Activated naive CD8-positive, alpha-beta T cell treated with anti-CD3 and anti-CD28 coated beads, Interleukin-2, amount 10 ng/mL, durations not matched to agents 7 days and 5 days (primary cell): ENCODE measurements at places on chromosomes 11 and 22. TPM values are rescaled to one million over a fixed set of nuclear protein-coding genes. Genes with fewer than 3 reads are reported as not detected.

PVALB gene
- total RNA-seq, result not detected

VPREB1 gene
- total RNA-seq, result not detected

TPBGL gene
- 0.14 TPM for total RNA-seq

SEPTIN3 gene
- total RNA-seq, result 0.31 TPM

TMEM225 gene
- total RNA-seq, result not detected

RBMXL2 gene
- not detected for total RNA-seq

OR4A16 gene
- total RNA-seq, result not detected

DBX1 gene
- total RNA-seq, result not detected

FJX1 gene
- total RNA-seq, result not detected

MPZL2 gene
- total RNA-seq, result 8.2 TPM

TMEM151A gene
- total RNA-seq, result not detected
